Left ventricle myocardium inferior (tissue), 1 donor: ENCODE measurements at places on chromosomes 6 and 20. TPM values are rescaled to one million over a fixed set of nuclear protein-coding genes. Genes with fewer than 3 reads are reported as not detected.

The ELOVL4 gene
- total RNA-seq: 0.19 TPM

DNA sequence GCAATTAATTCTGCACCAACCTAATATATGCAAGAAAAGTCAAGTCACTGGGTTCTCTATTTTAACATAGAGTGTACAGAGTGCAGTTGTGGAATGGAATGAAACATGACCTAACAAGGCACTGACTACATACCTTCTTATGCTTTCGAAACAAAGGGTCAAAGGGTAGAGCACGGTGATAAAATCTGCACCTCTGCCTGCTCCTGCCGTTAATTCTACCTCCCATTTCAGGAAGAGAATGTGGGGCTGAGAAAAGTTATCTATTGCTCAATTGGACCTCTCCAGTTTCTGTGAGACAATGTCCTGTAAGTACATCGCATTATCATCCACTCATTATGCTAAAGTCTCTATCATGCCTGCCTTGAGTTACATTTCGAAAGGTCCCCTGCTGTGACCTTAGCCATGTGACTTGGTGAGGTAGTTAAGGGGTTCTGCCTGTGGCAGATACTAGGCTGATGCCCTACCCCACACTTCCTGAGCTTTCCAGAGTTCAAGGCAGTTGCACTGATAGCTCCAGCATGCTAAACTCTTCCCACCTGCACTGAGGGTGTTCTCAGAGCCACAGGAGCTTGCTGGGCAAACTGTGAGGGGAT is 14.0 kb upstream of the MOCS1 start:
- no peak for DNase-seq

DNA sequence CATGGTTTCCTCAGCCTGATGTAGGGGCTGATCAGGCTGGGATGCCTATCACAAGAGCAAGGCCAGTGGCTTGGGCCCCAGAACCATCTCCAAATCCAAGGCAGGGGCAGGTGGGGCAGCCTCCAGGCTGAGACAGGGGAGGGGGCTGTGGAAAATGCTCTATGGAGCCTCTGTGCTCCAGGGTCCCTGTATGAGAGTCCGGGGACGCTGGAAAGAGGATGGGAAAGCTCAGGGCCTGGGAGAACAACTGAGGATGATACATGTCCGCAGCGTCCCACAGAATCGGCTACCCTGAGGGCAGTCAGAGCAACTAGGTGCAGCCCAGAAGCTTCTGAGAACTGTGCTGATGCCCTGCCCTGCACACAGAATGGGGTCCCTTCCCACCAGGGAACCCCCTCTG is 43.4 kb downstream of the CPXM1 start:
- no peak for DNase-seq

The GPR63 gene
- 1.0 TPM for total RNA-seq

The C20orf96 gene
- total RNA-seq: 6.6 TPM

GRCh38 chr6:52519618-52520017 is 57.2 kb downstream of the TRAM2 start:
- no peak for DNase-seq

The NKAIN4 gene
- total RNA-seq: not detected

GRCh38 chr6:74656453-74656852 is 549.4 kb downstream of the COL12A1 start:
- DNase-seq: no peak

- DNase-seq: no peak
These were observed 165.4 kb downstream of the TAF4 start for GRCh38 chr20:61900011-61900944.

The LMBRD1 gene
- total RNA-seq: 43.6 TPM

DNA sequence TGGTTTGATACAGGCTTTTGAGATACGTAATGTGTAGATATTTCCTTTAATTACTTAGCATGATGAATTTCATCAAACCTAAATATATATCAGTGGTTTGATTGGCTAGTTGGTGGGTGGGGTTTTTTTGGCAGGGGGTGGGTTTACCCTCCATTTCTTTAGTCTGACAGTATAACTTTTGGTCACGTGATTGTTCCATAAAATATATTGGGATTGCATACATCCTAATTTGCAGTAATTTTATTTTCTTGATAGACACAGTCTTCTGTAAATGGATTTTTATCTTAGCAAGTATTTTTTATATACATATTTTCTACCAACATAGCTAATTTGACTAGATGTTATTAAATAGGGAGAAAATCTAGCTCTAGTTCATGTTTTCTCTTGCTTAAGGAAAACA is 177.4 kb upstream of the QKI start:
- DNase-seq: no peak

- DNase-seq: no peak
These were observed 382.8 kb upstream of the FLRT3 start for GRCh38 chr20:14720251-14720650.

The MYLK2 gene
- 0.25 TPM for total RNA-seq

GRCh38 chr6:85641897-85642773 is 551 bp downstream of the SYNCRIP start:
- peak; percentile 63 for DNase-seq

DNA sequence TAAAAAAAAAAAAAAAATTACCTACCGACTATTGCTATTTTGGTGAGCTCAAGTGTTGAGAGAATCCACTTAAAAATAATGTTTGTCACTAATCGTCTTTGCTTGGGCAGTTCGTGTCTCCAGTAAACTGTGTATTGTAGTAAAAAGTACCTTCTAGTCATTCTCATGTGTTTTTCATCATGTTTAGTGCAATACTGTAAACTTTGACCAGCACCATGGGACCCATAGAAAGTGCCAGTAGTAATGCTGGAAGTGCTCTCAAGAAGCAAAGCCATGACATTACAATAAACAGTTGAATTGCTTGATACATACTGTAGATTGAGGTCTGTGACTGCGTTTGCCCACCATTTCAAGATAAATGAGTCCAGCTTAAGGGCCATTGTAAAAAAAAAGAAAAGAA is 395.2 kb downstream of the BCKDHB start:
- no peak for DNase-seq

GRCh38 chr20:574297-574942 is 30.8 kb upstream of the CSNK2A1 start:
- DNase-seq: peak; percentile 42

- DNase-seq: peak; percentile 86
These were observed at the start of gene DDO for GRCh38 chr6:110415086-110415916. Gene DDO, minus strand, starts transcription at chr6:110415575. Its CDS starts 2,113 bp downstream, at chr6:110413462.

DNA sequence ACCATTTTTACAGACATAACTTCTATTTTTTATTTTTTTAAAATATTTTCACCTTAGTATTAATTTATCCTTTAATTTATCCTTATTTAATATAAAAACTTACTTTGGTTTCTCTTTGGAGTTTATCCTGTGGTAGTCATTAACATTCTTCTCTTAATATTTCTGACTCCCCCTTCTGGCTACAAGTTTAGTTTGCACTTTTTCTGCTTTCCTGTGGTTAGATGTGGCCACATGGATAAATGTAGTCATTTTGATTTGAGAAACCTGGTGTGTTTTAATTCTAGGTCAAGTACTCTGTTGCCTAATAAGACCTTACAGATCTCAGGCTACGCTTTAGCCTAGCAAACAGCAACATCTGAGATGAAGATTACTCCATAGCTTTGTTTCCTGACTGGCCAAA is 1187.5 kb downstream of the HACE1 start:
- DNase-seq: no peak

DNA sequence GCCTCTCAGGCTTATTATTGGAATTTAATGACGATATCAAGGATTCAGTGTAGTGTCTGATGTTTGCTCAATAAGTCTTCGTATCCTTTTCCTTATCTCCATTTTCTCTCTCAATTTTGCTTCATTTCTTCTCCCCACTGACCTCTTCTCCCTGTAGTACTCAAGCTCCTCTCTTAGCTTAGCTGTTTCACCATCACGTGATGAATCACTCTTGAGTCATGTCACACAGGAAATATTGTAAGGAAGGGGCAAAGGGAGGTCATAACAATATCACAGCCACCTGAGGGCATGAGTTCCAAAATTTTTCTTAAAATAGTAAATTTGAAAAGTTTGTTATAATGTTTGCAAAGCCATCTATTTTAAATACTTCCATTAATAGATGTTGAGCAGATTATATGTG is 392.2 kb upstream of the MARCKS start:
- no peak for DNase-seq

DNA sequence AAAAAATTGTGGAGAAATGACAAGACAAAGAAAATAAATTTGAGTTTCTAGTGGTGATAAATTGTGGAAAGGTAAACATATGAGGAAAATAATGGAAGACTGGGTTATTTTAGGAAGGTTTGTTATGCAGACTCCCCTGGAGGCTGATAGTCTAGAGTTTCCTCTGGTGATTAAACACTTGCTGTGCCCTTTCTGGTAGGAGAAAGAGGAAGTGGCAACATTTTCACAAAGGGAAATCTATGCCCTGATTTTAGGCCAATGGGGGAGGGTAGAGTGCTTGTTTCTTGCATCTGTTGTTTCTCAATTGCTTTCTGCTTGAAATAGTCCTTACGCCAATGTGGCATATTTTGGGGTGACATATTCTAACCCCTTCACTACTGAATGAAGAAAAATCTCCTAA is 129.1 kb upstream of the DOK5 start:
- no peak for DNase-seq

DNA sequence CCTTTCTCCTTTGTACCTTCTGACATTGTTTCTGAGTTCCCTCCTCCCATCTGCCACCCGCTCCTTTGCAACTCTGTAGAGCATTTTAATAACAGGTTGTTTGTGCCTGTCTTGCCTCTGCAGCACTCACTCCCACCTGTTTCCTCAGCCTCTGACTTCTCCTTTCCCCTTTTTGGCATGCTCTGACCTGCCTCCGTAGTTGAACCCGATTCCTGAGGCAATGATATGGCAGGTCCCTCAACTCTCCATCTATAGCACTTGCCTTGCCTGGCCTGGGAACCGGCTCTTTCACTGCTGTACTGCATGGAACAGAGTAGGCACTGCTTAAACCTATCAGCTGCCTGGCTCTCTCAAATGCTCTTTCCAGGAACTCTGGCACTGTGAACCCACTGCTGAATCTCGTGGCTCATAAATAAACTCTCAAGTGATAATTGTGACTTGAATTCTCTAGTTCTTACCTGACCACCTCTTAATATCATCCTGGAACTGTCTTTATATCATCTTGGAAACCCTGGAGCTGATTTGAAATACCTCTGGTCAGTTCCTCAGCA is 50.3 kb downstream of the UTRN start:
- DNase-seq: no peak

GRCh38 chr6:83429857-83430610 is 817 bp downstream of the ME1 start:
- no peak for DNase-seq

The TUBB2B gene
- 1.4 TPM for total RNA-seq

GRCh38 chr6:156767603-156768467 is 9.3 kb upstream of the ARID1B start:
- DNase-seq: no peak

The CDSN gene
- not detected for total RNA-seq

The LHFPL5 gene
- not detected for total RNA-seq

- no peak for DNase-seq
These were observed 34.9 kb upstream of the MTHFD1L start for GRCh38 chr6:150830439-150831165.

The RIMS1 gene
- 0.93 TPM for total RNA-seq

- DNase-seq: no peak
These were observed 63.0 kb downstream of the SNRNP48 start for GRCh38 chr6:7652957-7653356.

The CUL9 gene
- total RNA-seq: 14.7 TPM

DNA sequence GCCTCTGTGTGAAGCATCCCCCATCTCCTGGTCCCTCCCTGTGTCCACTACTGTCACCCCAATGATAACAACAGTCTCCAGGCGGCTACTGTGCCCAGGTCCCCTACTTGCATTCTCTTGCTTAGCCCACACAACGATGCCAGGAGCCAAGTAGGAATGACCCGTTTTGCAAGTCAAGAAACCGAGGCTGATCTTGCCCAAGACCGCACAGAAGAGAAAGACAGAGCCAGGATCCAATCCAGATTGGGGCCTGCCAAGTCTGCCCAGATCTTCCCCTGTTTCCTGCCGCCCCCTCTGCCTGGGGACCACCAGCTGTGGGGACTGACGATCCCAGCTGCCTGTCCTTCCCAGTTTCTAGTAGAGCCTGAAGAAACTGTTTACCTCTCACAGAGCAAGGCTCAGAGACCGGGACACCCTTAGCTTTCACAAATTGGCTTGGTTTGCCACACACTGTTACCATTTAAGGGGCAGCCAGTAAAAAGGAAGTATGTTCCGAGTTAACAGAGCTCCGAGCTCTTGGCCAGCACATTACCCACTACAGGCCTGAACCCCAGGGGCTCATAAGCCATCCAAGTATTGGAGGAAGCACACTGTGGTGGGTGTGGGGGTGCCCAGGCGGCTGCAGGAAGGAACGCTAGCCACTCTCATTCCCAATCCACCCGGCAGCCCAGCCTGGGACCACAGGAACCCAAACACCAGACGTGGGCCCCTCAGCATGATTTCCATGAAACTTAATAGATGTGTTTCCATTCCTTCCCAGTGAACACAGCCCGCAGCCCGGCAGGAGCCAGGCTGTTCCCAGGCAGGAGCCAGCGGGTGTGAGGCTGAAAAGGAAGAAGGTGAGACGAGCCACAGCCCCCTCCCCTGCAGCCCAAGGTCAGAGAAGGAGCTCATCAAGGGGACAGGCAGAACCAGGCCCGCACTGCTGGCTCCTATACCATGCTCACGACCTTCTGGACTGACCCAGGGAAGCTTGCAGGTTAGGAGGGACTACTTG is 7.9 kb downstream of the KIAA1755 start:
- no peak for DNase-seq

The SLC12A5 gene
- total RNA-seq: not detected

The EYA2 gene
- total RNA-seq: 0.63 TPM

The EYA4 gene
- total RNA-seq: 15.4 TPM

DNA sequence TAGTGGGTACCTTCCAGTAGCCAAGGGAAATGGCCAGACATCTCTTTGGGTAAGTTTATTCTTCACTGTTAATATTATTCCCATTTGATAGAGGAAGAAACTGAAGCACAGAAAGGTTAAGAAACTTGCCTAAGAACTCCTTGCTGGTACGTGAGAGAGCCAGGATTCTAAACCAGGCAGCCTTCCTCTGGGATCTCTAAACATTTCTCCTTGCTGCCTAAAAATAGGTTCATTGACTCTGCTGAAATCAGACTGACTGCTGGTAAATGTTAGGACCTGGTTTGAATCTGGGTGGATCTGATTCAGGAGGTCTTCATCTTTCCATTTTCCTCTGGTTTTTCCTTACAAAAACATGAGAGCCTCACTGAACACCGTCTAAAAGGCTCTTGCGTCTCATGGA is 186.9 kb downstream of the AIG1 start:
- DNase-seq: no peak

DNA sequence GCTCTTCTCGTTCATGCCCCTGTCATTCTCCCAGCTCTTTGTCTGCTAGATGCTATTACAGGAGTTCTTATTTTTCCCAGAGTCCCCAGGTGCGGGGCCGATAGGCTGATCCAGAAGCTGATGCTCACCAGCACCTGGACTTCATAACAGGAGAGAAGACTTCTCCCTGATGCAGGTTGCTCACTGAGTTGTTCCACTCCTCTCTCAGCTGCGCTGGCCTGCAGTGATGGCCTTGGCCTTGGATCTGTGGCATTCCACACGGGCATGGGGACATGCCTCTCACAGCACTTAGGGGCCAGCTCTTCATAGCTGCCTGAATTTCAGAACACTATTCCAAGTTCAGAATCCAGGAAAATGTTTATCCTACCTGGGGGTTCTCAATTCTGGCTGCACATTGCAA is 7.1 kb upstream of the TXNDC5 start:
- no peak for DNase-seq

GRCh38 chr6:161406646-161407045 is 132.8 kb upstream of the AGPAT4 start:
- no peak for DNase-seq
